Naive B cell (primary cell): ENCODE measurements at places on chromosomes 4 and X. TPM values are rescaled to one million over a fixed set of nuclear protein-coding genes. Genes with fewer than 3 reads are reported as not detected.

DNA sequence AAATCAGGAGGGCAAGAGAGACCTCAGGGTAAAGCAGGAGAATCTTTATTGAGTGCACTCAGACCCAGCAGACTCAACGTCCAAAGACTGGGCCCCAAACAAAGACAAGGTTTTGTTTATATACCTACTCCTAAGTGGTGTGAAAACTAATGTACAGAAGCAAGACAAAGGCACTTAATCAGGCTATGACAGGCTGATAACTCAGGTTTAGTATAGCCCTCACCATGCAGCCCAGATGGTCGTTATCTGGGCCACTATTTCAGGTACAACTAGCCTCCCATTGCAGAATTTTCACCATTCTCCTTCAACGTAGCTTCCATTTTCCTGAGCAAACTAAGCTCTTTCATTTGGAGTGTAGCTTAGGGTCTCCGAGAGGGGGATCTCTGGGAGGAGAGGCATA, 36.9 kb downstream of the SULT1E1 start:
- no peak overlapping the region for H3K27ac ChIP-seq
- no peaks in the 10 kb centered on the region for H3K4me1 ChIP-seq
- no peak overlapping the region for H3K4me3 ChIP-seq
- H3K36me3 ChIP-seq: no peaks in the 10 kb centered on the region

DNA sequence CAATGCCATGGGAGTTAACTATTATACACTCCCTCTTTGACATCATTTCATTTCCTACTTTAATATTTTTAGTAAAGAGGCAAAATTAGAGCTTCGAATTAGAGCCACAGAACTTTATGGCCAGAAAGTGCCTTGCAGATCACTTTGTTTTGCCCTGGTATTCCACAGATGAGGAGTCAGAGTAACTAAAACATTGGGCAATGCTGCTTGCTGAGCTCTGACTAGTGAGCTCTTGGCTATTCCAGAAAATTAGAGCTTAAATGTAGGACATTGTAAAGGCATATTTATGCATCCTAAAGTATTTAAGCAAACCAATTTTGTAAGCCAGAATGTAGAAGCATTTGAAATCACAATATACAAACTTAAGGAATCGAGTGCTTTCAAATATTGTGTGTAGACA, 6.3 kb upstream of the ZNF827 start:
- peaks cover 10% of the 10 kb centered on the region for H3K27me3 ChIP-seq
- H3K4me1 ChIP-seq: no peaks in the 10 kb centered on the region
- no peaks in the 10 kb centered on the region for H3K36me3 ChIP-seq
- no peak overlapping the region for H3K4me3 ChIP-seq
- no peak overlapping the region for H3K27ac ChIP-seq
- no peak for DNase-seq

- no peaks in the 10 kb centered on the region for H3K36me3 ChIP-seq
- DNase-seq: no peak
- peaks cover 44% of the 10 kb centered on the region for H3K4me1 ChIP-seq
Observed at GRCh38 chr4:1137850-1138249, 24.5 kb upstream of the RNF212 start.

GRCh38 chr4:92172203-92172602, 131.6 kb upstream of the GRID2 start:
- no peaks in the 10 kb centered on the region for H3K36me3 ChIP-seq
- H3K27me3 ChIP-seq: no peaks in the 10 kb centered on the region
- no peak overlapping the region for H3K4me3 ChIP-seq
- H3K4me1 ChIP-seq: no peaks in the 10 kb centered on the region

Gene IGFBP7
- not detected for polyA plus RNA-seq

Gene DNAAF6
- polyA plus RNA-seq: not detected
